ENCODE measurements at places on chromosomes 4 and X.

- no peak for DNase-seq
Measured at GRCh38 chrX:47637546-47638195, 7.9 kb upstream of the CFP start.

DNA sequence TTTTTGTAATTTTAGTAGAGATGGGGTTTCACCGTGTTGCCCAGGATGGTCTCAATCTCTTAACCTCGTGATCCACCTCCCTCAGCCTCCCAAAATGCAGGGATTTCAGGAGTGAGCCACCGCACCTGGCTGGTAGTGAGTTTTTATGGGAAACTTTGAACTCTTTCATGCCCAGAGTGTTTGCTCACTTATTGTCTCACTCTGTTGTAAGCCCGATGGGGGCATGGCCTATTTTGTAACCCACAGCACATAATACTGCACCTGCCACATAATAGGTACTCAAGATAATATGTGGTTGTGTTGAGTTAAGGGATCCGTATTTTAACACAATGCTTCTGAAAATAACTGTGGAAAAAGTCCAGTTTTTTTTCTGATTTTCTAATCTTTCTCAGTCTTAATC lies 109.6 kb upstream of the GIMD1 start:
- no peak for DNase-seq

- no peak for DNase-seq
Measured at GRCh38 chr4:69780141-69780540, 19.7 kb upstream of the SULT1B1 start.

DNA sequence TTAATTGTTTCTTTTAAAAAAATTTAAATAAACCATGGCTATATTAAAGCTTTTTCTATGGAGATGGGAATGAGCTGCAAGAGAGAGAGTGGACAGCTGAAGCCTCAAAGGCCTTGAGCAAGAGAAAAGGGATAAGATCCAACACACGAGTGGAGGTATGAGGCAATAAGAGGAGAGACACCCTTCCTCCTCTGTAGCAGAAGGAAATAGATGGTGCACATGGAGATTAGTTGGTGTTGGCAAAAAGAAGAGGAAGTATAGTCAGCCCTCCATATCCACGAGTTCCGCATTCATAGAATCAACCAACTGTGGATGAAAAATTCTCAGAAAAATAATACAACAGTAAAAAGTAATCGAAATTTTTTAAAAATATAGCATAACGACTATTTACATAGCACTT lies 3.2 kb downstream of the CXorf38 start:
- DNase-seq = no peak

GRCh38 chr4:147398556-147398955 lies 82.3 kb upstream of the EDNRA start:
- DNase-seq = no peak

- no peak for DNase-seq
Measured at GRCh38 chrX:11103006-11103405, 8.1 kb upstream of the HCCS start.

- DNase-seq = no peak
Measured at GRCh38 chrX:11409957-11410356, 116.7 kb downstream of the AMELX start.

GRCh38 chr4:26964512-26964911 lies 103.9 kb downstream of the STIM2 start:
- no peak for DNase-seq

DNA sequence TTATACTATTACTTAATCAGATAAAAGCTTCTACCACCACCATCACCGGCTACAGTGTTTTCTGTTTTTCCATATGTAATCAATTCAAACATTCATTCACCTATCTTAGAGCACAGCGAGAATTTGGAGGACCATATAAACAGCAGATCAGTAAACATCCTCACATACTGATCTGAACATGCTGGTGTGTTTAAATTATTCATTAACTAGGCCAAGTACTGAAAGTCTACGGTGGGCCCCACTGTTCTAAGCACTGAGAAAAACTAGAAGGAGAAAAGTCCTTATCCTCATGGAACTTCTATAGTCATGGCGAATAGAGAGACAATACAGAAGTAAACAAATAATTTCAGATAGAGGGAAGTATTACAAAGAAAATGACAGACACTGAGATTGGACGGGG lies 176.6 kb downstream of the NR3C2 start:
- no peak for DNase-seq

GRCh38 chr4:75995727-75996126 lies 5.0 kb upstream of the SDAD1 start:
- no peak for DNase-seq

GRCh38 chrX:545452-545885 lies 85.1 kb upstream of the SHOX start:
- no peak for DNase-seq

- no peak for DNase-seq
Measured at GRCh38 chrX:27132862-27133261, 330.3 kb downstream of the PPP4R3C start.

GRCh38 chr4:157772907-157773306 lies 399.9 kb downstream of the GASK1B start:
- DNase-seq = no peak

DNA sequence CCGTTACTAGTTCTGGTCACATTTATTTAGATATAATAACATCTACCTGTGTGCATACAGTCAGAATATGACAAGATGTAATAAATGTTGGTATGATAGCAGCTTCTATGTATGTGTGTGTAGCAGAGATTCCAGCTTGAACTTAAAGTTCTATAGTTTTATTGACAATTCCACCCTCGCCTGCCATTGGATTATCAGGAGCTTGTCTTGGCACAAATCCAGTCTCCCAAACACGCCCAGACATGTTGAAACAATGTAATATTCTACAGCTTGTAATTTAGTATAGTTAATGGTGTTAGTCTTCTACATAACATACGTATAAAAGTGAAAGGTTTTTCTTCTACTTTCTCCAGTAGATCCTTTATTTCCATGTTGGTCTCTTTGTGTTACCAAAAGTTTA lies 44.4 kb downstream of the BBS12 start:
- no peak for DNase-seq

- DNase-seq = no peak
Measured at GRCh38 chr4:60683973-60684372, 516.2 kb upstream of the ADGRL3 start.

DNA sequence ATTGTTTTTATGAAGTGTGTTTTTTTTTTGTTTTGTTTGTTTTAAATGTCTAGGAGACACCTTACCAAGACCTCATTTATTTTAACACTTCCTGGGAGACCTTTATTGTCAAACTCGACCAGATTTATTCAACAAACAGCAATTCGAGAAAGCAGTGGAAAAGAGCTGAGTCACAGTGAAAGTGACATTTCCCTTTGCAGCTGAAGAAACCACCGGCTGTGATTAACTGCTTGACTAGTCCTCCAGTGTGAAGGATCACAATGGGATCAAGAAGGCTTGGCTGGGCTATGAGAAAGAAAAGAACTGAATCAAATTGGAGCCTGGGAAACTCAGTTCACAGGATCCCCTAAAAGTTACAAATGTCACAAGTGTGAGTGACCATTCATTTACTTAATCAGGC lies 11.9 kb upstream of the ADH7 start:
- DNase-seq = no peak

DNA sequence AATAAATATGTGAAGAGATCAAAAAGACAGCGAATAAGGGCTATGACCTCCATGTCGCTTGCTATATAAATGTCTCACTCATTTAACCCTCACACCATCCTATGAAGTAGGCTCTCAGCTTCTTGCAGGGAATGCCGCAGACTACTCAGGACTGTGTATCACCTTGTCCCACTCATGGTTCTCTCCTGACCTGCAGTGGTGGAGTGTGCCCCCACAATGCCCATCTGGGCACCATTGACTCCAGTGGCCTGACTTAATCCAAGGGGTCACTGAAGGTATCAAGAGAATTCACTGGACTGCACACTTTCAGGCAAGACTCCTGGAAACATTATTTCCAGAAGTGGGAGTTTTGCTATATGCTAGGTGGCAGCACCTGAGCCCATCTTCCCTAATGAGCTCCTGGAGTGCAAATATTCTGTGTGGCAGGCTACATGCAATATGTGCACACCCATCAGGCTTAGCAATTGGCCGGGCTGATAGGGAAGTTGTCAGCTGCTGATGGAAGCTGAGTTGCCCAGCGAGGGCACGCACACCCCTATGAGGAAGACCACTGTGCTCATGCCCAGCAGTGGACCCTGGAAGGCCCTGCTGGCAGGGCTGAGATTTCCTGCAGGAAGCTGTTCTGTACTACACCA lies 8.2 kb upstream of the EFNB1 start:
- DNase-seq = no peak

- no peak for DNase-seq
Measured at GRCh38 chrX:148517176-148517575, 16.8 kb downstream of the AFF2 start.

- no peak for DNase-seq
Measured at GRCh38 chr4:7725951-7726350, 213.7 kb downstream of the AFAP1 start.

DNA sequence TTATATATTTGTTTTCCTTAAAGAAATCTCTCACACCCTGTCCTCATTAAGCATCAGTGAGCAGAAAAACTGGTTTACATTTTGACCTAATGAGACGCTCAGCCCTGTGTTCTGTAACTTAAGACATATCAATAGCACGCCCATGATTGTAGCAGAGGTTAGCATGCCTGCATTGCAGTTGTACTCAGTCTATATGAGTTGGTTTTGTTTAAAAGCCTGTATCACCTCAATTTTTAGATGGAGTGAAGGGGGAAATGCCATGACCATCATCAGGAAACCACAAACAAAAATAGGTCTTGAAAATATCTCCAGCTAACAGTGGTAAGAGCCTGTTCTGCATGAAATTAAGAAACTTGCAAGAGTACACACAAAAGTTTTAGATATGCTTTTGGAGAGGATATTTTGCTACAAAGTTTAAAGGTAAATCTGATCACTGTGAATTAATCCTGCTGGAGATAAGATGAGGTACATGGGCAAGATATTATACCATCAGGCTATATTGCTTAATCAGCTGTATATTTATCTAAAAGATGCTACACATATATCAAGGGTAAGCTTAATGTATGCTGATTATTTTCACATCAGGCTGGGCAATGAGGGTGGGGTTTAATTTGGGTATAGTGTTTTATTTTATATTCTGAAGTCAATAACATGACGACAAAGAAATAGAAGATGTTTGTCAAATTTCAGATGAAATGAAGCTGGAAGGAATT lies 13.1 kb upstream of the COQ2 start:
- no peak for DNase-seq

GRCh38 chrX:24493740-24494581 lies 28.9 kb downstream of the PDK3 start:
- no peak for DNase-seq

DNA sequence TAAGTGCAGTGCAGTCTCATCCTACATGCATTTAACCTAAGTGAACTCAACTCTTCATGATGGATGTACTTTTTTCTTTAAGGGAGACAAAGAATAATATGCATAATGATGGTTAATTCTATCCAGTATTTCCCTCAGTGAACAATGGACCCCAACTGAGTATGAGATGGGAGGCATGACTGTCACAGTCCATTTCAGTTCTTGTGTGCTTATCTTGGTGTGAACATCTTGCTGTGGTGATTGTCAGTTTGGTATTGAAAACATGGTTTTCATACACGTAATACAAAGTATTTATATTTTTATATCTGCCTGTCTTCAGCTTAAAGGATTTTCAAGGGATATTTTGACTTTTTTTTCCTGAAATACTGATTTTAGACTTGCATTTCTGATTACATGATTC lies 72.0 kb upstream of the NDUFC1 start:
- DNase-seq = no peak

DNA sequence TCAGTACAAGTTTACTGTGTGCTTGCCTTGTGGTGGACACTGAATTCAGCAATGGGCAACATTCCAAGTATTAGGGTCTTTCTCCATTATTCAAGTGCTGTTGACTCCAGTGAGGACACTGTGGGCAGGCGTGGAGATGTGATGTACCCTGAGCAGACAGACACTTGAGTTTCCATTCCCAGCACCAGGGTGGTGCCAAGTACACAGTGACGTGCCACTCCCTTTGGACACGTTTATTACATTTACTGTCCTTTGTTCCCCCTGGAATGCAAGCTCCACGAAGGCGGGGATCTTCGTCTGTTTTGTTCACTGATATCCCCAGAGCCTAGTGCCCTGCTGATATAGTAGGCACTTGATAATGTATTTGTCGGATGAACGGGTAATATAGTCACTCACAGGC lies 130.6 kb upstream of the STX18 start:
- DNase-seq = no peak

DNA sequence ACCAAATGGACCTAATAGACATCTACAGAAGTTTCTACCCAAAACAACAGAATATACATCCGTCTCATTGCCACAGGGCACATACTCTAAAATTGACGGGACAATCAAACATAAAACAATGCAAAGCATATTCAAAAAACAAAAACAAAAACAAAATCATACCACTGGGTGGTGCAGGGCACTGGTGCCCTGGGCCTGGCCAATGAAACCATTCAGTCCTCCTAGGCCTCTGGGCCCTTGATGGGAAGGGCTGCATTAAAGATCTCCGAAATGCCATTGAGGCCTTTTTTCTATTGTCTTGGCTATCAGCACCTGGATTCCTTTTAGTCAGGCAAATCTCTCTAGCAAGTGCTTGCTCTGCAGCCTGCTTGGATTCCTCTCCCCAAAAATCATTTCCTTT lies 213.9 kb upstream of the ZCCHC13 start:
- DNase-seq = no peak

GRCh38 chr4:142406499-142406835 lies 439.6 kb downstream of the INPP4B start:
- no peak for DNase-seq

- DNase-seq = no peak
Measured at GRCh38 chr4:117949621-117950020, 84.7 kb upstream of the NDST3 start.

DNA sequence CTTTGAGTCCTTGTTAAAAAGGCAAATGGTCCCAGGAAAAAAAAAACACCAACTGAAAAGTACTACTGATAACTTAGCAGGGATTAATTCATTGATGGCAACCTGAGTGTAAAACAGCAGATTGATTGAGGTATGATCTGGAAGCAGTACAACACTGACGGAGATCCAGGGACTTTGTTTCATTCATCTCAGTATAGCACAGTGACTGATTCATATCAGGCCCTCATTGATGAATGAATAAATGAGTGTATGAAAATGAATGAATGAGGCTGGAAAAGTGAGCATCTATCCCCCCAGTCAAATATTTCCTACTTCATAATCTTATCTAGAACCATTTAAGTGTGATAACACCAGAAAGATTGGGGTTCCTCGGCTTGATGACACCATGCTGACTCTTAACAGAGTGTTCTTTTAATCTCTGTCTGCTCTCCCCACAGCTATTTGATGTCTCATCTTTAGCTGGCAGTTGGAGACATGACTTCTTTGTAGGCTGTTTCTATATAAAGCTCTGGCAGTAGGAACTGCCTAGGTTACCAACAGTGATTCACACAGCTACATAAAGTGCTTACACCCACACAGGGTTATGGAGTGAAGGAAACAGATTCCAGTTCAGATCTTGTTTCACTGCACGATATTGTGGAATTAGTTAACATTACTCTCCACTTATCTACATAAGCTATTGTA lies 18.6 kb upstream of the RNF128 start:
- no peak for DNase-seq

- no peak for DNase-seq
Measured at GRCh38 chrX:71378732-71379131, 12.6 kb downstream of the TAF1 start.
